ENCODE measurements at places on chromosomes 2 and 18.

DNA sequence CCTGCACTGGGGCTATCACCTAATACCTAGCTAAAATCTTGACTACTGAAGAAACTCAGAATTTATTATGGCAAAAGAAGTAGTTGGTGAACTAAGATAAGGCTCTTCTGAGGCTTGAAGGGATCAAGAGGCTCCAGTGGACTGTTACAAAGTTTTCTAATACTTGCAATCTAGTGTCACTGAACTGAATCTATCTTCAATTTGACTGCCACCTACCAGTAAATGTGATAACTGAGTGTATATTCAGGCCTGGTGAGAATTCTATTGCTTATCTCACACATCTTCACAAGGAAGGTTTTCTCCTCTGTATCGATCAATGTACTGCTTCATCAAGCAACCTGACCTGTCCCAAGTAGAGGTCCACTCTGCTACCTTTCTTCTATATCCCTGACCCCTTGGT, 40.8 kb downstream of the DARS1 start:
- no peak for DNase-seq

GRCh38 chr2:28082131-28082530, 191.6 kb downstream of the BABAM2 start:
- no peak for DNase-seq

GRCh38 chr18:78972930-78973331, 6.7 kb upstream of the SALL3 start:
- DNase-seq, result no peak

- no peak for DNase-seq
These were observed 35.7 kb upstream of the TAF4B start for GRCh38 chr18:26190506-26190905.

GRCh38 chr2:25699216-25699615, 25.8 kb upstream of the DTNB start:
- no peak for DNase-seq

- no peak for DNase-seq
These were observed 726.5 kb upstream of the RAB6C start for GRCh38 chr2:129252781-129253460.

DNA sequence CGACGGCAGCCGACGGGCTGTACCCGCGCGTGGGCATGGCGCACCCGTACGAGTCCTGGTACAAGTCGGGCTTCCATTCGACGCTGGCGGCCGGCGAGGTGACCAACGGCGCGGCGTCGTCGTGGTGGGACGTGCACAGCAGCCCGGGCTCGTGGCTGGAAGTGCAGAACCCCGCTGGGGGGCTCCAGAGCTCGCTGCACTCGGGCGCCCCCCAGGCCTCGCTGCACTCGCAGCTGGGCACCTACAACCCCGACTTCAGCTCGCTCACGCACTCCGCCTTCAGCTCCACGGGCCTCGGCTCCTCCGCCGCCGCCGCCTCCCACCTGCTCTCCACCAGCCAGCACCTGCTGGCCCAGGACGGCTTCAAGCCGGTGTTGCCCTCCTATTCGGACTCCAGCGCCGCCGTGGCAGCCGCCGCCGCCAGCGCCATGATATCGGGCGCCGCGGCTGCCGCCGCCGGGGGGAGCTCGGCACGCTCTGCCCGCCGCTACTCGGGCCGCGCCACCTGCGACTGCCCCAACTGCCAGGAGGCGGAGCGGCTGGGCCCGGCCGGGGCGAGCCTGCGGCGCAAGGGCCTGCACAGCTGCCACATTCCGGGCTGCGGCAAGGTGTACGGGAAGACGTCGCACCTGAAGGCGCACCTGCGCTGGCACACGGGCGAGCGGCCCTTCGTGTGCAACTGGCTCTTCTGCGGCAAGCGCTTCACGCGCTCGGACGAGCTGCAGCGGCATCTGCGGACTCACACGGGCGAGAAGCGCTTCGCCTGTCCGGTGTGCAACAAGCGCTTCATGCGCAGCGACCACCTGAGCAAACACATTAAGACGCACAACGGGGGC, 2.0 kb downstream of the SP9 start:
- DNase-seq, result peak; percentile 40

DNA sequence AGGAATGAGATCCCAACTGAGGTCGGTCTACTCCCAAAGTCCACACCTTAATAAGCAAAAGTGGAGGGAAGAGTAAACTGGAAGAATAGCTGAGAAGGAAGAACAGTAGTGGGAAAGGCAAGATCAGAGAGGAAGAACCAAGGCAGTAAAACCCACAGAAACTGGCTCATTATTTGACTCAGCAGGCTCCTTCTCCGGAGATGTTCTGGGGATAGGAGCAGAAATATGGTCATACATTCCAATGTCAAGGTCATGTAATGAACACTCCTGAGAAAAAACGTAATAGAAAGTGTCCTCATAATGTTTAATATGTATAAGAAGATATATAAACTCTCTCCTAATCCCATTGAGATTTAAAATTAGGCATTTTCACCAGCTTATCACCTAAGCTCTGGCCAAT, 39.5 kb downstream of the STK39 start:
- DNase-seq, result no peak

DNA sequence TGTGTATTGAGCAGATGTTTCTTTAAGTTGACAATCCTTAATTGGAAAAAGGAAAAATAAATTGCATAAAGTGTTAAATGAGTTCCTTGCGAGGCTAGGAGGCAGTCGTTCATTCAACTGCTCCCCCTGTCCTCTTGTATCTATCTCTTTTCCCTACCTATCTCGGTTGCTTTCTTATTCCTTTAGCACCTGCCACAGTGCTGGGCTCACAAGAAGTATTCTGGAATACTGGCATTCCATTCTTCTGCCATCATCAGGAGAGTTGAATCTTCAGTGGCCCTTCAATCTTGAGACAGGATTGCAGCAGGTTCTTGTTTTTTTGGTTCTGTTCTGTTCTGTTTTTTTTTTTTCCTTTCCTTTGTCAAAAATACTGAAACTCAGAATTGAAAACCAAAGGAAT, 143.1 kb upstream of the AQP4 start:
- DNase-seq, result no peak

DNA sequence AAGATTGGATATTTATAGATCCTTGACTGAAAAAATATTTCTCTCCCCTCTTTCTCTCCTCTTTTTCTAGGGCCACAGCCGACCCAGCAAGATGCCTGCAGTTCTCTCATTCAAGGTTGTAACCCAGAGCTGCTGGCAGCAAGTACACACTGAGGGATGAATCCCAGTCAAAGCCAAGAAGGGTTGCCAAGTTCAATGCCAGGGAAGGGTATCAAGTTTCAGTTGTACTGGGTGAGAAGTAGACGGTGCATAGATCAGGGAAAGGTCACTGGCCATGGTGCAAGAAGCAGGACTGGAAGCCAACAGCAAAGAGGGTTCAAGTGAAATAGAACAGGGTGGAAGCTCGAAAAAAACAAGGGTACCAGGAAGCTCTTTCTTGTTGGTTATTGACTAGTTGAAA, 170.2 kb downstream of the NRP2 start:
- peak; percentile 32 for DNase-seq

DNA sequence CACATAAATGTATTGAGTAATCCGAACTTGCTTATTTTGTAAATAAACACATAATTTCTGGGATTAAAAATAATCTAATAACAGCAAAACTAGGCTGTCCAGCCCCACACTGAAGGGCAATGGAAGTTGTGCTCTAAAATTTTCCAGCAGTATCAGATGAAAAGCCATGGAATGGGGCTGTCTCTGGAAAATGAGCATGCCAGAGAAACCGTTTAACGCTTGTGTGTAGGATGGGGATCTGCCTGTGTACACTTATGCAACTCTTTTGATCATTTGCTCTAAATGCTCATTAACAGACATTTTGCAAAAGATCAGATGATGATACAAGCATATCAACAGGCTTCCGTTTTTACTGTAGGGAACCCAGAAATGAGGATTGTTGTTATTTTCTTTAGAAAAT, 177.6 kb downstream of the SLC8A1 start:
- DNase-seq, result no peak

Data from femur (tissue), 1 donor.